OCI-LY7 (cell line): ENCODE measurements at places on chromosomes 12 and 14.
A peak's percentile ranks its signal among the peaks of the same experiment; 100 is the strongest.

DNA sequence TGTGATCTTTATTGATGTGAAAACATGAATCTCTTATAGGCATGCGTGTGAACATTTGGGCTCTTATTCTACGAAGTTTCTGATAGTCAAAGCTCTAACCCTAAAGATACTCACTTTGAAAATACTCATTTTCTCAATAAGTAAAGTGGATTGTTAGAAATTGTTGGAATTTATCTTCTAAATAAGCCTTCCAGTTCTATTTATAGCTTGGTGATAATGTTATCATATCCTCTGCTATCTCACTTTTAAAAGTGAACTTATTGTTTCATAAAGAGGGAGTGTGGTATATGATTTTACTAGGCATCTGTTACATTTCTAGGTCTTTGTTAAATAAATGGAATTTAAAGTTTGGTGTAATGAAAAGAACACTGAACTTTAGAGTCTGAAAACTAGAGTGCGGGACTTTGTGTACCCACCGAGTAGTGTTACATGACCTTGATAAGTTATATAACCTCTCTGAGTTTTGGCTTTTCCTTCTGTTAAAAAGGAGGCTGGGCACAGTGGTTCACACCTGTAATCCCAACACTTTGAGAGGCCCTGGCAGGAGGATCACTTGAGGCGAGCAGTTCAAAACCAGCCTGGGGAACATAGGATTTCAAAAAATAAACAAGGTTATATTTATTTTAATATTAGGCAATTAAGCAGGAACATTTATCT is 13.6 kb downstream of the USP15 start:
- DNase-seq, result no peak

DNA sequence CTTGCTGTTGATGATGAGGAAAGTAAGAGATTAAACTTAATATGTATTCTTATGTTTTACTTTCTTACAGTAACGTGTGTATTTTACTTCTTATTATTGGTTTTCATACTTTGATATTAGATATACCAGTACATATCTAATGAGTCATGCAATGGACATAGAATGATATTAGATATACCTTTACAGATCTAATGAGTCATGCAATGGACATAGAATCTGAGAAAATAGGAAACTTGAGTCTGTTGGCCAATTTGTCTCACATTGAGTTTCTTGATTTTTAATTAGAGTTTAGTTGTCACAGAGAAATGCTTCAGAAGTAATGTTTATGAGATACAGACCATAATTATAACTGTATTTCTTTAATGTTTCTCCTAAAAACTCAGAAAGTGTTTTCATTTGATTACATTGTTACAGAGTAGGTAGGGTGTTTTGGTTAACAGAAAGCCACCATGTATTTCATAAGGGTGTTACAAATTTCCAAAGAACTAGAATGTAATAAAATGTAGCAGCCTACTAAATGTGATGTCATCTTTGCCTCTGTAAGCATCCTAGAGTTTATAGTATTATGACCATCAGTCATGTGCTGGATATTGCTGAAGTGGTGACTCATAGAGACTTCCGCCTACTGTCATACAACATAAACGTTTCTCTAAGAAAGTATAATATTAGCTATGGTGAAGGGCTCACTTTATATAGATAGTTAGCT is 3.0 kb downstream of the GAS2L3 start:
- no peak for DNase-seq

- DNase-seq, result no peak
These were observed 52.2 kb downstream of the TESC start for GRCh38 chr12:117046861-117047530.

GRCh38 chr12:119669744-119670472 is 2.0 kb downstream of the PRKAB1 start:
- DNase-seq, result no peak

DNA sequence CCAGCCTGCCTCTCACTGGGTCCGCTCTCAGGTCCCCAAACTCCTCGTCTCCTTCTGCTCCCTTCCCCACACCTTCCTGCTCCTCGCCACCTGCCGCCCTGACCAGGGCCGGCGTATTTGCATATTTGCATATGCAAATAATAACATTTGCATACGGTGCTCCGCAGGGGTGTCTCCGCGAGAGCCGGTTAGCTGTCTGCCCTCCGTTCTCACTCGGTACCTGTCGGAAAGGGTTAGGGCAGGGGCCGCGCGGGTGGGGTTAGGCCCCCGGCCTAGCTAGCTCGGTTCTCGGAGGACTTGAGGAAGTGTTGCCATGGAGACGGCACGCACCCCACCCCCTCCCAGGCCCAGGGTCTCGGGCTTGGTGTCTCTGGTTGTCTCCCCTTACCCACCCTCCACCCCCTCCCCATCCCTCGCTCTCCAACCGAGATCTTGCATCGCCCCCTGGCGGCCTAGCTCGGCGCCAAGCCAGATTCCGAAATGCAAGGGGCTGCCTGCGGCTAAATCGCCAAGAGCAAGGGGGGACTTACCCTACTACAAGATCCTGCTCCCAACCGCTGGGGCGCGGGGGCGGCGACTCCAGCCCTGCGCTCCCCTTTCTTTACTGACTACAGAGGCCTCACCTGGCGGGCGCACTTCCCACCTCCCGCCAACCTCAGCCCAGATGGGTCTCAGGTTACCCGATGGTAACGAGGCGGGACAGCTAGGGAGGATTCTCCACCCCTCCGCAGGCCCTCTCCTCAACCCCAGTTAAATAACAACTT is 8.1 kb downstream of the STAC3 start:
- peak; percentile 97 for DNase-seq

- no peak for DNase-seq
These were observed 4.2 kb downstream of the DAZAP2 start for GRCh38 chr12:51242876-51243275.

GRCh38 chr12:28507033-28507432 is 316.8 kb downstream of the CCDC91 start:
- DNase-seq, result no peak

- DNase-seq, result no peak
These were observed 1640.0 kb upstream of the SEL1L start for GRCh38 chr14:83173687-83174086.

DNA sequence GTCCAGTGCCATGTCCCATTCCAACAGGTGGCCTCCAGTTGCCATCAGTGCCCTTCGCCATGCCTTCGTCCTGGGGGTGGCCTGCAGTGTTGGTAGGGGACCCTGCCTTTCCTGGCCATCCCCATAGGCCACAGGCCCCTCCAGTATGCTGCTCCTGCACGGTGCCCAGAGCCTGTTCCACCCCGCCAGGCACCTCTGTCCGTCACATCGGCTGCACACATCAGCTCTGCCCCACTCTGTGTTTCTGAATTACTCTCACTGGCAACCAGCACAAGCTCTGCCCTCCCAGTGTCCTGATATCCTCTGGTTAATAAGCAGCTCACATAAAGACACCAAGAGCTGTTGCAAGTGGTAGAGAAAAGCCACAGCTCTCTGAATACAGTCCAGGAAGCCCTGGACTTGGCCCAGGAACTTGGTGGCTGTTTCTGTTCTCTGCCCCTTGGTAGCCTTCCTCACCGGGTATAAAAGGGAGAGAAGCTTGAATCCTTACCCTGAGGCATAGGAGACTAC is 31.3 kb upstream of the ATP2A2 start:
- DNase-seq, result no peak

DNA sequence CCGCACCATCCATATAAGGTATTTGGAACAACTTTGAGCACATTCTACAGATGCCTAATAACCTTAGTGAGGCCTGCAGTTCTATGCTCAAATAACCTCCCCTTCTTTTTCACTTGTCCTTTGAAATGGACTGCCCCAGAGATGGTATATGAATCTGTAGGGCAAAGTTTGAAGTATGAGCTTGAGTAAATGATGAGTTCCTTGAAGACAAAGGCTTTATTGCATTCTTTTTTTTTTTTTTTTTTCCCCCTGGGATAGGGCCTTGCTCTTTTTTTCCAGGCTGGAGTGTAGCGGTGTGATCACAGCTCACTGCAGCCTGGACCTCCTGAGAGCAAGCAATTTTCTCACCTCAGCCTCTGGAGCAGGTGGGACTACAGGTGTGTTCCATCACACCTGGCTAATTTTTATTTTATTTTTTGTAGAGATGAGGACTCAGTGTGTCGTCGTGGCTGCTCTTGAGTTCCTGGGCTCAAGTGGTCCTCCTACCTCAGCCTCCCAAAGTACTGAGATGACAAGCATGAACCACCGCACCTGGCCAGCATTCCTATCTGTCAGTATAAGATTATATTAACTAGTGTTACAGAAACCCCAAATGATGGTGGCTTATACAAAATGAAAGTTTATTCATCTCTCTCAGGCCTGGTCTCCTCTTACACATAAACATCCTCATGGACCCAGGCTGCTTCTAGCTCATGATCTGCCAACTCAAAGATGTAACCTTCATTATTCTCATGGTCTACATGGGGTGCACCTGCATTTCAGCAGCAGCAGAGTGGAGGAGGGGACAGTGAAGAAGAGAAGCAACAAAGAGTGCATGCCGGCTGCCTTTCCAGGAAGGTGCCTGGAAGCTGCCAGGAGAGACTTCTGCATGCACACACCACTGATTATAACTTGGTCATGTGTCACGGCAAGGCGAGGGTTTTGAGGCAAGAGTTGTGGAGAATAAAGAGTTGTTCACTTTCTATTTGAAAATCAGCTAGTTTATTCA is 101.4 kb downstream of the DUSP16 start:
- DNase-seq, result no peak

- no peak for DNase-seq
These were observed 29.2 kb upstream of the EPS8 start for GRCh38 chr12:15818418-15818817.
